Cardiac fibroblast (primary cell): ENCODE measurements at places on chromosomes 2 and 18.

- no peak for DNase-seq
These were observed 13.1 kb upstream of the NAB1 start for GRCh38 chr2:190635781-190636180.

- no peak for DNase-seq
These were observed 29.6 kb downstream of the PKP4 start for GRCh38 chr2:158486150-158486969.

- DNase-seq = peak; percentile 80
These were observed 91.9 kb upstream of the FN1 start for GRCh38 chr2:215527736-215528135.

DNA sequence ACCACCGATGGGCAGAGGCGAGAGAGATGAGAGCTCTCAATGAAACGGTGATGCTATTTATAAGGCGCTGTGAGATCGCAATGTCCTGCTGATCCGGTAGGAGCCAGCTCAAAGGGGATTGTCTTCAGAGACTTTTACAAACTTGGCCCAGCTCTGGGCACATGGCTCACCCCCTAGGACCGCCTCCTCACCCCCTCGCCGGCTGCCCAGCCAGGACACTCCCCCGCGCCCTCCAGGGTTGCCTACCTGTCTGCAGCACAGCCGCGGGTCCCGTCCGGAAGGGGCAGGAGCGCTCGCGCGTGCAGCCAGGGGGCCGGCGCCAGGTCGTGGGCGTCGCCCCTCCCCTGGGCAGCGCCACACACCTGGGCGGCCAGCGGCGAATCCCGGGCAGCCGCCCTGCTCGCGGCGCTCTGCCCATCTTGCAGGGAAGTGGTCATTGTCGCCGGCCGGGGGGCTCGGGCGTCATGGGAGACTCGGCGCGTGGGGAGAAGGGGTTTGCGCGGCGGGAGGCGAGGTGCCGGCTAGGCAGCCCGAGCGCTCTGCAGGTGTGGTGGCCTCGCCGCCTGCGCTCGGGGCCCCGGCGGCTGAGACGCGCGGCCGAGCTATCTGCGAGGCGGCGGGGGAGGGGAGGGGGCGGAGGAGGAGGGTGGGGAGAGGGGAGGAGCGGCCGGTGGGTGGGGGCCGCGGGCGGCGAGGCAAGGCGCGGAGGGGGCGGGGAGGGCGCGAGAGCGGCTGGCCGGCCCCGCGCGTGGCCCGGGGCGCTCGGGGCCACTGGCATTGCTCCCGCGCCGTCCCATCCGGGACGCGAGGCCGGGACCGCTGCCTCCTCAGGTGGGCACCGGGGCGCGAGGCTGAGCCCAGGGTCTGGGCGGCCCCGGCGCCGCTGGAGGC, at the start of gene GRB14:
Gene GRB14 (minus strand): TSS at position 610 of the 891 bp plus-strand sequence. CDS start 173 bp downstream, at position 437.
- peak; percentile 44 for DNase-seq

GRCh38 chr18:64807560-64807959, 658.7 kb upstream of the LINC00305 start:
- no peak for DNase-seq

DNA sequence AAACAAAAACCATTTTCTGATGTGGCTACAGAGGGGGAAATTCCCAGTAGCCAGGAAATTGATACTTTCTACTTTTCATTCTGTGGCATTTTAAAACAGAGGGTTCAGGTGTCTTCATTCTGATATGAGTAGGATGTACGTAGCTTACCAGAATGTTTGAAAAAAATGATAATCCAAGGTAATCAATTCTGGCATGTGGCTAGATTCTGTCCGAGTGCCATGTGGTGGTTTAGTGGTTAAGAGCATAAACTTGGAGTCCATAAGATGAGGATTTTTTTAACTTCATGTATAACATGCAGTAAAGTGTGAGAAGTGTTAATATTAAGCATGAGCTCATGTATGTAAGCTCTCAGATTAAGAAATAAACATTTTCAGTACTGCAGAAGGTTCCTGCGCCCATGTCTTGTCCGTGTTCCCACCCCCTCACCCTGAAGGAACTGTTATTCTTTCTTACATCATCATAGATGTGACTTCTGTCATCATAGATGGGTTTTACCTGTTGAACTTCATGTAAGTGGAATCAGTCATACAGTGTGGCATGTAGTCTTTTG, 4.5 kb downstream of the B3GNT2 start:
- no peak for DNase-seq

DNA sequence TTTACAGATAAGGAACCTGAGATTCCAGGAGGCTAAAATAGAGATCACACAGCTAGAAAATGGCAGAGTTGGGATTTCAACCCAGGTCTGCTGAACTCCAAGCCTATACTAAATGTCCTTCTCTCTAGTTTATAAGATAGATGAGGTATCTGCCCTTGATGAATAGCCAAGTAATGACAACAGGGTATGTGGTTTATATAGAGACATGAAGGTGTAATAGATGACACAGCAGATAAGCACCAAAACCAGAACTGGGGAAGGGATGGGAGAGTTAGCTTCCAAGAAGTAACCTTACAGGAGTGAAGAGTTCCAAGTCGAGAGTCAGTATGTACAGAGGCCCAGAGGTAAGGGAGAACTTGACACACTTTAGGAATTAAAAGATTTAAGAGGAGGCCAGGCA, 104.7 kb upstream of the UBXN4 start:
- no peak for DNase-seq

DNA sequence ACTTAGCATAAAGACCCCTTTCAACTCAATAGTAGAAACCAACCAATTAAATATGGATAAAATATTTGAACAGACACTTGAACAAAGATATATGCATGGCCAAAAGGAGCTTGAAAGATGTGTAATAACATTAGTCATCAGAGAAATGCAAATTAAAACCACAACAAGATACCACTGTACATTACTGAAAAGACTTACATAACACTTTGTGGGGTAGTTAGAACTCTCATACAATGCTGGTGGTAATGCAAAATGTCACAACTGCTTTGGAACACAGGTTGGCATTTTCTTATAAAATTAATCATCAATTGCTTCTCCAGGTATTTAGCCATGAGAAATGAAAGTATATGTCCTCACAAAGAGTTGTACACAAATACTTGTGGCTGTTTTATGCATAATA, 60.7 kb downstream of the TTC27 start:
- peak; percentile 52 for DNase-seq

DNA sequence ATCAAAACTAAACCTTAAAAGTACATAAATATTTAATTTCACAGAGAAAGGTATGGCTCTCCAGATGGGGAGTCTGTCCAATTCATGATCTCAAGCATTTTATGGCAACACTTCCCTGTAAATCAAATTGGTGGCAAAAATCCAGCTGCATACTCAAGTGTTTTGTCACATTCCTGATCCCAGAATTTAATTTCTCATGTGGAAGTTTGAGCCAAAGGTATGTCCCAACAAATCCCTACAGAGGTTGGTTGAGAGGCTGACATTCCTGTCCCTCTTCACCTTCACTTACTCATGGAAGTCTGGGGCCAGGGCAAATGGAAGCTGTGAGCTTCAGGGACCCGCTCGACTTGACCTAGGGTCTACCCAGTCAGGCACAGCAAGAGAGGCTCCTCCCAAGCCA, 17.7 kb downstream of the KLF7 start:
- DNase-seq = peak; percentile 82

- DNase-seq = peak; percentile 67
These were observed 31.7 kb upstream of the CERS6 start for GRCh38 chr2:168424112-168424951.

DNA sequence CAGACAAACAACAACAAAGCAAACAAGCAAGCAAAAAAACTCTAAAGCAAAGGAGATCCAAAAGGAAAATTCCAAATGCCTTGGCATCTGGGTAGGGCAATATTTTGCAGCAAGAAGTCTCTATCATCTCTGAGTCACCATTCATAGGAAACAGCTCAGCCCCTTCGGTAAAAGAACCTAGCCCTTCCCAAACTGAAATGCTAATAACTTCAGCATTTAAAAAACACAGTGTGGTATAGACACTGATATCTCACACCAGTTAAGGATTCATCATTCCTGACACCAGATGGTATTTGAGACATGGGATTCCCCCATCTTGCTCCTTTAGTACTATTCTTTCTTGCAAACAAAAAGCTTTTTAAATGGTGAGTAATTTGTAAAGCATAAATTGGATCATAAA, 491.8 kb downstream of the TXNL1 start:
- no peak for DNase-seq

- DNase-seq = no peak
These were observed 9.3 kb upstream of the SNORC start for GRCh38 chr2:232860593-232861241.

DNA sequence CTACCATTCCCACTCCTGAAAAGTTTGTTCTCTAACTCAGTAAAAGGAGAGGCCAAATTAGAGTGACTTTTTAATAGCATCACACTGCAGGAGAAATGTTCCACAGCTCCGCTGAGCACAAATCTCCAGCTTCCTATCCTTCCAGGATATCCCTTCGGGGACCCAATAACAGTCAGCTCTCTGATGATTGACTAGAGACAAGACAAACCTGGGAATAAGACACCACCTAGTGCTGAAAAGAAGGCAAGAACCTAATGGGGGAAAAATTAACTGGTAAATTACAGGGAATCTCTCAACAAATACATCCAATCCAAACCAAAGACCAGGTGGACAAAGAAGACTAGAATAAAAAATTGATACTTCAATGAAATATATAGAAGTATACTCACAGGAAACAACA, 977.1 kb upstream of the SOX11 start:
- no peak for DNase-seq

- no peak for DNase-seq
These were observed 53.5 kb downstream of the E2F6 start for GRCh38 chr2:11412449-11412810.

DNA sequence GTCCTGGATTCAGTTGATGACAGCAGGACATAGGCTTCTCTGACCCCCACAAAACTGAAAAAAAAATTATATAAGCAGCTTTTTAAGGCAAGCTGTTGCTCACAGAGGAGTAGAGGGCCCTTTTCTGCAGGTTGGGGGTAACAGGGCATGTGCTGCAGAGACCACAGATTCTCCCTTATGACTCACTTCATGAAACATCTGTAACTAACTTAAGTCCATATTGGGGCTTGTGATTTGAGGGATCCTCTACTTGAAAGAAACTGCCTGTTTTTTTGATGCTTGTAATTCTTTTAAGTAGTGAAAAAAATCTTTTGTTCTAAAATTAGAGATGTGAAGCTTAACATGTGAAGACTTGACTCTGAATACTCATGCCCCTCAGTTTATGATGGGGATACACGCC, 33.4 kb downstream of the XRCC5 start:
- DNase-seq = no peak

DNA sequence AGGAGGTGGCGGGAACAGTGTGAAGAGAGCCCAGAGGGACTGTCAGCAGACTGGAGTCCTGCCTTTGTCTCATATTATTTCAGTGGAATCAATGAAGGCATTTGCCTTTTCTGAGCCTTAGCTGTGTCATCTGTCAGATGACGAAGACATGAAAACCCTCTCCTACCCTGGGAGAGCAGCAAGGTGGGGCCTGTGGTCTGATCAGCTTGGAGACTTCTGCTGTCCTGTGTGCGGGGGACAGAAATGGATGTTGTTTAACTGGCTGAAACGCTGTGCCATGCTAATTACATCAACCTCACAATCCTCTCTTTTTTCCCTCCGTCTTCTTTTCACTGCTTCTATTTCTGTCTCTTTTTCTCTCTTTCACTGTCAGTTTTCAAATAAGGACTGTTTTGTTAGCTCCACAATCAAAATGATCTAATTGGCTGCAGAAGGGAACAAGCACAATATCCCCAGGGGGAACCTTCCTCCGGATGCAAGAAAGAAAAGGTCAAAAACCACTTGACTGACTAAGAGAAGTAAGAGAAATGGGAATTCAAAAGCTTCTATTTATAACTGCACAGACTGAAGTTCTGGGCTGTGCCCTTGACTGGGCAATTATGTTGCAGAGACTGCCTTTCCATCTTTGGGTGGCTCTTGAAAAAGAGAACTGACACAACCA, 340.1 kb downstream of the CLIP4 start:
- DNase-seq = peak; percentile 5

- no peak for DNase-seq
These were observed 1.4 kb downstream of the ELP2 start for GRCh38 chr18:36130883-36131653.

DNA sequence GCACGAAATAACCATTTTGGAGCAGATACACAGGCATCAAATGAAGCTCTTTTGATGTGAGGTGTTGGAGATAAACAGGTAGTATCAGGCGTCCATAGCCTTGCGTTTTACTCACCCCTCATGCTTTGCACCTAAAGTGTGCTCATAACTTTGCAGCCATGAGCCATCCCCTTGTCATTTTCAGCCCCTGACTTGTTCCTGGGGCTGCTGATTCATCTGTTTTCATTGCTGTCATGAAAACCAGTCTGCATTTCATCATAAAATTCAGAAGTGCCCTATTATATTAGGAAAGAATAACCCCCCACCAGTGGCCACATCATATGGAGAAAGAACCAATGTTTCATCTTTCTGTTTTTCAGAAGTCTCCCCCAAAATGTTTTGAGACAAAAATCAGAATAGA, 329.7 kb upstream of the NRP2 start:
- DNase-seq = peak; percentile 81

GRCh38 chr2:124339709-124340108, 314.6 kb downstream of the CNTNAP5 start:
- DNase-seq = peak; percentile 25

DNA sequence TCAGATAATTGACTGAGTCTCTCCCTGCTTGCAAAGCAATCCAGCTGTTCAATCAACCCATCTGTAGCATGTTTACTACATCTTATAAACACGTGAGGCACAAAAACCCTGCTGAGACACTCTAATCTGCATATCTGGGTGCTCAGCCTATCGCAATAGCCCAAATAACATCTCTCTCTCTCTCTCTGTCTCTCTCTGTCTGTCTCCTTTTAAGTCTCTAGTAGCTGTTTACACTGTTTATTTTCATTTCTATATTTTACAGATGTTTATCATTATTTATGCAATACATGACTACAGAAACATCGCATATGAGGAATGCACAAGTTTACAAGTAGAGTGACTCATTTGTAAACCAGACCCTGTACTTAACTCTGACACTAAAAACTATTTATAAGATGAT, 422.1 kb upstream of the DSEL start:
- DNase-seq = peak; percentile 36

DNA sequence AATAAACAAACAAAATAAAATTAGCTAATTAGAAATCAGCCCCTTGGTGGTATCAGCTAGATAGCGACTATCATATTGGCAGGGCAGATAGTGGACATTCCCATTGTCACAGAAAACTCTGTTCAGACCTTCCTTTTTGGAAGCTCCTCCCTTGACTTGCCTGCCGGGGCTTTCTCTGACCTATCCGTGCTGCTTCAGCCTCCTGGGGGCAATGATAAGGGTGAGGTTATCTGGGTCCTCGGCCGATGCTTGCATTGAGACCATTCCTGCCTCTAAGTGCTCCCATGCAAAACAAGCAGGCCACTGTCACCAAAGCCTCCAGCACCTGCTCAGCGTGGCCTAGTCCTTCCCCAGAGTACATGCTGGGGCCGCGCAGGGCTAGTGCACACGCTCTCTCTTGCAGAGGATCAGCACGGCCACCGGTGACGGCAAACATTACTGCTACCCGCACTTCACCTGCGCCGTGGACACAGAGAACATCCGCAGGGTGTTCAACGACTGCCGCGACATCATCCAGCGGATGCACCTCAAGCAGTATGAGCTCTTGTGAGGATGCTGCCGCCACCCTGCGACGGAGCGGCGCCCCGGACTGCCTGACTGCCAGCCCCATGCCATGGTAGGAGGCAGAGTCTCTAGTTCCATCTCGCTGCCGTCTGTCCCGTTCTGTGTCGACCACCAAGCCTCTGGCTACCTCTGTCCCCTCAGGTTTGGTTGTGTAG, 27.4 kb downstream of the MPPE1 start:
- DNase-seq = no peak

- DNase-seq = peak; percentile 18
These were observed 279.0 kb downstream of the CALCRL start for GRCh38 chr2:187168720-187169713.

GRCh38 chr18:56576826-56577573, 61.4 kb downstream of the TXNL1 start:
- peak; percentile 8 for DNase-seq
